COR-L47 (cell line): ENCODE measurements at places on chromosomes 1 and 21.

DNA sequence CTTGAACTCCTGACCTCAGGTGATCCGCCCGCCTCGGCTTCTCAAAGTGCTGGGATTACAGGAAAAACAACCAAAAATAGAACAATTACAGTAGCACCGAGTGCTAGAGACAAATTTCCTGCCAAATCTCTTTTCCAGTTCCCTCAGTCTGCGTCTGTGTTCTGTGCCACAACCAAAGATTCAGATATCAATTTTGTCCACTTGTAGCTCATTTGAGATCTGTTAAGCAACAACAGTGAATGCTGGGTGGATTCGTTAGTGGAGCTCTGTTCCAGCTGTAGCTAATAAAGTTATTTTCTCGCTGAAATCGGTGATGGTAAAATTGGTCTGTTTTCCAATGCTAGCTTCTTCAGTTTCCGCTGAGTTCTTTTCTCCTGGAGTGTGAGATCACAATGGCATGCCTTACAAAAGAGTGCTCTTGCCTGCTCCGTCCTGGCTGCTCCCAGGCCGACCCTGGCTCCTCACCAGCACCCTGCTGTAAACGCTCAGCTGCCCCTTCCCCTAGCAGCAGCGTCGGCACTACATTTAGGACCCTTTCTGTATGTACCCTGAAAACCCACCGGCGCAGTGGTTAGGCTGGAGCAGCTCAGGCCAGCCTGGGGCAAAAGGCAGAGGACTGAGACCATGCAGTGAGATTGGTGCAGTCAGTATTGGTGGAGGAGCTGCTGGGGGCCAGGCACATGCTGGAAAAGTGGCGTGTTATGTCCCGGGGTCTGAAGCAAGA is 395.4 kb downstream of the KIF26B start:
- no peak for DNase-seq

- DNase-seq, result no peak
Measured at GRCh38 chr1:34879230-34879629, 19.7 kb upstream of the SMIM12 start.

GRCh38 chr1:162087111-162087510 is 17.6 kb downstream of the NOS1AP start:
- no peak for DNase-seq

GRCh38 chr1:187091666-187092065 is 262.9 kb downstream of the PLA2G4A start:
- no peak for DNase-seq

DNA sequence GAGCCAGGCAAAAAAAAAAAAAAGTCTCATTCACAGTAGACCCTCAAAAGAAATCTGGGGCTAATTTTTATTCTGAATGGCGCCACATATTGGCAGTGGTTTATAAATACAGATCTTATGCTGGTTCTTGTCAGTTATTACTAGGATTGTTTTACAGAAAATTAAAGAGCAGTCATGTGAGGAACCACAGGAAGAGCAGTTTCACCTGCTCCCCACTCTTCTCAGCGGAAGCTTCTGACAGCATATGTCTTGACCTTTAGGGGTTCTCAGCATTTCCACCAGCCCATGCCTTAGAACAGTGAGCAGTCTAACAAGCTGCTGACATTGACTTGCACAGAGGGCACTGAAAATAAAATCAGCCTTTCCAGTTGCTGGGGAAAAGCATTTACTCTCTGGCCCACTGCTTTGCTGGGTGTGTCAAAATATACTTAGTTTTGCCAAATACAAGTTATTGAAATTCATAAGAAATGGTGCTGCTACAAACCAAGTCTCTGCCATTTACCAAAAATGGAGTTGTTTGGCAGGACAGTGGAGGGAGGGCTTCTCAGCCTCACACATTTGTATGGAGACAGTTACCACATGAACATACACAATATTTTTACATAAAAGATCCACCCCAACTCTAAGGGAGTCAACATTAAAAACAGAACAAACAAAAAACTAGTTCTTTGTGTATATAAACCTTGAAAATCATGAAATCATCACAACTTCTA is 144.2 kb downstream of the SYT2 start:
- DNase-seq, result no peak

DNA sequence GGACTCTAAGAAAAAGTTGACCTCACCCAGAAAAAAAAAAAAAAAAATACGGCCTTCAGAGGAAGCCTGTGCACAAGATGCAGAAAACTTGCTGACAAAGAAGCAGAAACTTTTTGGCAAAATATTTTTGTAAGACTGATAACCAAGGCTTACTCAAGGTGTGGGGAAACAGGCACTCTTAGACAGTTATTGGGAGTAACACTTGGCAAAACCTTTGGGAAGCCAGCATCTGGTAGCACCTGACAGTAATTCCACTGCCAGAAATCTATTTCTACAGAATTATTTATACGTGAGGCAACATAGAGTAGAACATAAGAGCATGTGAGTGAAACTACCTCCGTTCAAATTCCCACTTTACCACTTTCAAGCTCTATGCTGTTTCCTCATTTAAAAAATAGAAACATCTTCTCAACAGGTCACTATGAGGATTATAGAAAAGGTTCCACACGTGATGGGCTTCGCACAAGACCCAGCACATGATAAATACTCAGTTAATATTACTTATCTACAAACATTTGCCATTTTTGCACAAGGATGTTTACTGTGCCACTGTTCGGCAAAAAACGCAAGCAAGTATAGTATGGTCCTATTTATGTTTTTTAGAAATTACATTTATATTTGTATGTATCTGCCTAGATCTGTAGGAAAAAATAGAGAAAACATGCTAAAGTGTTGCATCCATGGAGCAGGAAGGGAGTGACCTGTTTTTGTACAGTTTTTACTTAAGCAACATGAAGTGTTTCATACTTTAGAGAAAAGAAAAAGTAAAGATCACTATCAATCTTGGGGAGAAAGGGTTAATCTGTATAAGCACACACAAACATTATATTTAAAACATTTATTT is 22.2 kb downstream of the MRPL39 start:
- DNase-seq, result no peak

- DNase-seq, result no peak
Measured at GRCh38 chr1:47208374-47208850, 18.6 kb upstream of the PDZK1IP1 start.

DNA sequence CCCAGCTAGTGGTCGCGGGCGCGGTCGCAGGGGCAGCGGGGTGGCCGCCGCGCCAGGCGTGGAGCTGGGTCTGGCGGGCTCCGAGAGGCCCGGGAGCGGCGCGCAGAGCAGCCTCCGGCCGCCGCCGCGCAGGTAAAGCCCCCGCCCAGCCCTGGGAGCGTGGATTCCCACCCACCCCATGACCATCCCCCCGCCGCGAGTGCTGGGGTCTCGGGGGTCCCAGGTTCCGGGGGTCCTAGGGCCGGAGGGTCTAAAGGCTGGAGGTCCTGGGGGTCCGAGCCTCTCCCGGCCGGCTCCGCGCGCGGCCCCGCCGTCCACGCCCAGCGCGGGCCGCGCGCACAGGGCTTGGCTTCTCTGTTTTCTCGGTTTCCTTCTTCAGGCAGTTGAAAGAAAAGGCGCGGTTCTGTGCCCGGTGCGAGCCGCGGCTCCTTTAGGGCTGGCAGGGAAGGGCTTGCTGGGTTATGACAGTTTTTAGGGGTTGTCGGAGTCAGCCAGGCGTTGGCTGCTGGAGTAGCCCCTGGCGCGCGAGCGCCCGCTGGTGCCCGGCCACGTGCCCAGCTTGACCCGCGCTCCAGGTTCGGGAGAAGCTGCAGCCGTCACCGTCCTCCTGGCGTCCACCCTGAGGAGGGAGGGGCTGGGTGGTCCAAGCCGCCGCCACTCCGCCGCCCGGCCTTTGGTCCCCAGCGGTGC is 359 bp downstream of the LRRC3 start:
- DNase-seq, result no peak

GRCh38 chr1:81407000-81407821 is 393.5 kb upstream of the ADGRL2 start:
- no peak for DNase-seq

DNA sequence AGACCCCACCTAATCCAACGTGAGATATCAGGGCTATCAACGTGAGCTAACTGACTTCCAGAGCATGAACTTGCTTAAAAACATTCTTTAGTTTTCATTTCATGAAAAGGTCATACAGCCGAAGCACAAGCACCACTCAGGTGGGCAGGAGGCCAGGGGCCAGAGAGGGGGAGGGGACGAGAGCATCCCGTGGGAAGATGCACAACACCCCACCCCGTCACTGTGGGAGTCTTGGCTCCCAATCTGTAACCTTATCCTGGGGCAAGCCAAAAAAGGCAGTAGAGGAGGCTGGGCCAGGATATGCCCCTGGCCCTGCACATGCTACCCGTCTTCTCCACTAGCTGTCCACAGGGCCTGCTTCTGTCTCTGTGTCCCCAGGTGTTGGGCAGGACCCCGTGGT is 31.4 kb downstream of the SSBP3 start:
- DNase-seq, result no peak
